Ovary (tissue), 10 donors: ENCODE measurements at places on chromosomes 7 and 10. TPM values are rescaled to one million over a fixed set of nuclear protein-coding genes. Genes with fewer than 3 reads are reported as not detected.
A peak's percentile ranks its signal among the peaks of the same experiment; 100 is the strongest.

GRCh38 chr7:17680026-17680425, 260.3 kb downstream of the SNX13 start:
- no peak for DNase-seq

DNA sequence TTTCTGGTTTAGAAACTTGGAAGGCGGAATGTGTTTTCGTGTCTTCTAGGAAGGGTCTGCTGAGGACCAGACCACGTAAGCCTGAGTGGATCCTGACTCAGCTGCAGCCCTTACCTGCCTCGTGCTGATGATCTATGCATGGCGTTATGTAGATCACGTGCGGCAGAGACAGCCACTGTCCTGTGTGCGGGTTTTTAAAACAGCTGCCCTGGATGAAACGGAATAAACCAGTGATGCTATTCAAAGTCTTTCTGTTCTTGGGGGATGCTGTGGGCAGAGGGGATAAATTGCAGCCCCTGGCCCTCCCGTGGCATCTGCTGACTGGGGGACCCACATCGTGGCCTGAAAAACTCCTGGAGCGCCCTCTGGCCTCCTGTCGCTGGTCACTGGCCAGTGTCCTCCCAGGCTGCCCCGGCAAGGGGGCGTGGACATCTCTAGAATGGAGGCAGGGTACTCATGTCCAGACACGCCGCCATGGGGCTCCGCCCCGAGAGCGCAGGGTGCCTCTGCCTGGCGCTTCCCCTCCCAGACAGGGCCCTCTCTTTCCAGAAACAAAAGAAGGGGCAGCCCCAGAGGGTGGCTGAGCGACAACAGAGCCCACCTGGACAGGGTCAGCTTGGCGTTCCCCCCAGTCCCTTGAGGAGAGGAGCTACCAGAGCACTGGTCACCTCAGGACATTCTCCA, 13.2 kb downstream of the ALKBH4 start:
- no peak for DNase-seq

DNA sequence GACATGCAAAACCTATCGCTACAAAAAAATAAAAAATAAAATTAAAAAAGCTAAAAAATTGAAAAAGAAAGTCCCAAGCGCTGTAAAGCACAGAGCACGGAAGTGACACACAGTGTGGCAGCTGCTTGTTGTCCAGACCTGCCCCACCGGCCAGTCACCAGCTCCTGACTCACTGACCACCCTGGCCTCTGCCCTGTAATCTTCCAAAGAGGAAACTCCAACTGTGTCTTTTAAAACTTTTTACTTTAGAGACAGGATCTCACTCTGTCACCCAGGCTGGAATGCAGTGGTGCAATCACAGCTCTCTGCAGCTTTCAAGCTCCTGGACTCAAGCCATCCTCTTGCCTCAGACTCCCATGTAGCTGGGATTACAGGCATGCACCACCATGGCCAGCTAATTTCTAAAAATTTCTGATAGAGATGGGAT, 23.6 kb downstream of the GNA12 start:
- peak; percentile 89 for DNase-seq

DNA sequence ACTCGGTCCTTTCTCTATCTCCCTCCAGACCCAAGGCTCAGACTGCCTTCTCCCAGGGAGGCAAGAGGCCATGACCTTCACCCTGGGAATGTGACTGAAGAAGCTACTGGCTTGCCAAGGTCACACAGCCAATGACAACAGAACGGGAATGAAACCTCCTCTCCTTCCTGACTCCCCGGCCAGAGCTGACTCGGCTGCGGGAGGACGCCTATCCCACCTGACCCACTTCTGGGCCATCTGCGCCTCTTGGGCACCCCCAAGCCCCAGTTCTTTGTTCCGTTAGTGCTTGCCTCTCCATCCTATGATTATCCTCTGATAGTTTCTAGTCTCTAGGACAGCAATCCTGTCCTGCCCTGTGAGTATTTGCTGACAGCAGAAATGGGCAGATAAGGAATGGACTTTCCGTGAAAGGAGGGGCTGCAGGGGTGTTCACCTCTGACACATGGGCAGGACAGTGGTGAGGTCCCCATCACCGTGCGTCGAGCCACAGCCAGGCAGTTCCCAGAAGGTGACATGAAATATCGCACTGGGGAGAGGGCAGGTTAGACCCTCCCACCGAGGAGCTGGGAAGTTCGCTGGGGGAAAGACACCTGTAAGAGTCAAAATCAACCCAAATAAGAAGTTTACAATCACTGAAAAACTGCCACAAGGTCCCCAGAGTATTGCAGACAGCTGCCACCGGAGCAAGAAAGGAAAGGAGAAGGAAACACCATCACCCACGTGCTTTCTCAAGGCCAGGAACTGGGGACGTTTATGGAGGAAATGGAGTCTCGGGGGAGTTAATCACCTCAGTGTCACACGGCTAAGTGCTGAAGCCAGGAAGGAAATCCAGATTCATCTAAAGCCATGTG, 63.0 kb downstream of the INSIG1 start:
- DNase-seq, result no peak

DNA sequence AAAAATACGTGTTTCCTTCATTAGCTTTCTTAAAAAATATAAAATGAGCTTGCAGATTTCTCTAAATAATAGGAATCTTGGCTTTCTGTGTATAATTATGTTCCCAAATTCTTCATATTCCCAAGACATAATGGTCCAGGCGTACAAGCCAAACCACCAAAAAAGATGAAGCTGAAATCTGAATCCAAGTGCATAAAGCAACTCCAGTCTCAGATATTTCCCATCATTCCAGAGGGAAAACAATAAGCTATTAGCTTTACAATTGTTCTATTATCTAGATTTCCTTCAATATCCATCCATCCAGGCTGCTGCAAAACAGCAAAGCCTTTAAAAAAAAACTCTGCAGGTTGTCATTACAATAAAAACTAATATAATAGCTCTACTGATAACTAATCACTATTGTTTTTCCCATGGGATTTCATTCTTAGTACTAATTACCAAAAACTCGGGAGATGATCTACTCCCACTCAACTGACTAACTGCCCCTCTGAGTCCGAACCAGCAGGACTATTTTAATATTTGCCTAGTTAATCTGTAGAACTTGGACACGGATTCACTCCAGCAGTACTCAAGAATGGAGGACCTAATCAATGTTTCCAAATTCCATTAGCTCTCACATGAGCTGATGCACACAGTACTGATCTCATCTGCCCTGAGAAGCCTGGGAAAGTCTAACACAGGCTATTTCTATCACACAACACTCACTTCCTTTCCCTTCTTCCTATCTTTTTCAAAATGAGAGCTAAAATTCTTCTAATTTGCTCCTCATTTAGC, 108.9 kb upstream of the ASAH2 start:
- no peak for DNase-seq

- peak; percentile 23 for DNase-seq
Measured at GRCh38 chr10:122503012-122503411, 41.7 kb downstream of the HTRA1 start.

DNA sequence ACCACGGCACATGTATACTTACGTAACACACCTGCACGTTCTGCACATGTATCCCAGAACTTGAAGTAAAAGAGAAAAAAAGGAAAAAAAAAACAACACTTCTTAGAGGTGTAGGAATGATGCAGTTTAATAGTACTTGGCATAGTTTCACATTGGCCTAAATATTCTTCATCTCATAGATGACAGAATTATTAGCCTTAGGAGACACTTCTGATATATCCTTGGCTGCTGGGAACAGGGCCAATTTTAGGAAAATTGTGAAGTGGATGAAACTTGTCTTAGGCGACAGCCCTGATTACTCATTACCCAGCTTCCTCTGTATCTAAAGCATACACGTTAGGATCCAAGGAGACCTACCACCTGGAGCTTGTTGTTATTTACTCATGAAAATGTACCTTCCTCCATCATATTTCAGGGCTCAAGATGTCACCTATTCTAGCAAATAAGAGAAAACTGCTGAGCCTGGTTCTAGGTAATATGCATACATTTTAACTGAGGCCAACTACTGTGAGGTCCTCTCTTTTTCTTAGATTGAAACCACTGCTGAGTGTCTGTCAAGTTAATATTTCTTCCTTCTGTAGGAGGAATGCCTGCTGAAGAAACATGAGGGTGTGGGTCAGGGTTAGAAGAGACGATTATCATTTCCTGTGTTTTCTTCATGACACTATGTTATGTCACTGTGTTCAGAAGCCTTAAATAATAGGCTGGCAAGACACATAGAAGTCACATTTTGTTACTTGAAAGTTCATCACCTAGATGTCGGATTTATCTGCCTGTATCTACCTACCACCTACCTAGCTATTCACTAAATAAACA, 44.3 kb downstream of the CPED1 start:
- DNase-seq, result no peak

DNA sequence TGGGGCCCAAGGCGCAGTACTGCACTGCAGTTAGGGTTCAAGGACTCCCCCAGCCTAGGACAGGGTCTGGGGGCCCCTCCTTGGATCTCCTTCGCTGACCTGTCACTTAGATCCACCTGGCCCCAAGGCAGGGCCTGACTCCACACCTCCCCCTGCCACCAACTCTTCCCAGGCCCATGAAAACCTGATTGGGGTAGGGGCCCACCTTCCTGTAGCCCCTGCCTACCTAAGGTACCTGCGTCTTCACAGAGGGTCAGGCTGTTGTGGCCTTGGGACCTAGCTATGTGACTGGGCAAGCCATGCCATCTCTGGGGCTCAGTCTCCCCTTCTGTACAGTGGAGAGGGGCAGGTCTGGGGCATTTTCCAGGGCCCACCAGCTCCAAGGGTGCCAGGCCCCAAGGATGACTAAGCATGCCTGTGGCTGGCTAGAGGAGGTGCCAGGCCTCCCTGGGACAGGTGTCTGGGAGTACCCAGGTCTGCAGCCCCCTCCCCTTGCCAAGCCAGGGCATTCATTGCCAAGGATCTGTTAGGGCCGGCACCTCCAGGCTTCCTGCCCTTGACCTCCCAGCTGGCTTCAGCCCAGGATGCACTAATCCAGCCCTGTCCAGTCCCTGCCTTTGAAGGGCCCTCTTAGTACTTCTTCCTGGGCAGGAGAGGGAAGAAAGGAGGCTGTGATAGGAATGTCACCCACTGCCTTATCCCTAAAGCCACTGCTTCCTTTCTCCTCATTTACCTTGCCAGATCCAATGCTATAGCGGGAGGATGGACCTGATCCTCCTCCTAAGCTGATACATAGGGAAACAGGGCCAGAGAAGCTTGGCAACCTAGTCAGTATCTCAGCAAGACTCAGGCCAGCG, 1.3 kb downstream of the LIMK1 start:
- peak; percentile 58 for DNase-seq

- DNase-seq, result no peak
Measured at GRCh38 chr10:131938681-131939080, 37.9 kb downstream of the PPP2R2D start.

- peak; percentile 26 for DNase-seq
Measured at GRCh38 chr7:51366930-51367613, 50.5 kb upstream of the COBL start.

- no peak for DNase-seq
Measured at GRCh38 chr7:1223196-1223981, 9.3 kb upstream of the UNCX start.

DNA sequence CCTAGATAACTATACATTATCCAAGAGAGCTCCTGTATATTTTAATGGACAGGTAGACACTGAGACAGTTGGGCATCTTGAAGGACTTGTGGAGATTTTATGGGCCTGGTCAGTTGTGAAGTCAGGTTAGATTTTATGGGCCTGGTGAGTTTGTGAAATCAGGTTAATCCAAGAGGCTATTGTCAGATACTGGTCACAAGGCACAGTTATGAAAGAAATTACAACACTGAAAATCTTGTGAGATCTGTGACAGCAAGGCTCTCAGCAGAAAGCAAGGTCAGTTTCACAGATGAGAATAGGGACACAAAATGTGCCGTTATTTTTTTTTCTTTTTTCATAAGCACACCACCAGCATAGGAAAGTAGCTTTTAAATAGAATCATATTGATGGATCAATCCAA, 167.6 kb downstream of the VTI1A start:
- DNase-seq, result no peak

DNA sequence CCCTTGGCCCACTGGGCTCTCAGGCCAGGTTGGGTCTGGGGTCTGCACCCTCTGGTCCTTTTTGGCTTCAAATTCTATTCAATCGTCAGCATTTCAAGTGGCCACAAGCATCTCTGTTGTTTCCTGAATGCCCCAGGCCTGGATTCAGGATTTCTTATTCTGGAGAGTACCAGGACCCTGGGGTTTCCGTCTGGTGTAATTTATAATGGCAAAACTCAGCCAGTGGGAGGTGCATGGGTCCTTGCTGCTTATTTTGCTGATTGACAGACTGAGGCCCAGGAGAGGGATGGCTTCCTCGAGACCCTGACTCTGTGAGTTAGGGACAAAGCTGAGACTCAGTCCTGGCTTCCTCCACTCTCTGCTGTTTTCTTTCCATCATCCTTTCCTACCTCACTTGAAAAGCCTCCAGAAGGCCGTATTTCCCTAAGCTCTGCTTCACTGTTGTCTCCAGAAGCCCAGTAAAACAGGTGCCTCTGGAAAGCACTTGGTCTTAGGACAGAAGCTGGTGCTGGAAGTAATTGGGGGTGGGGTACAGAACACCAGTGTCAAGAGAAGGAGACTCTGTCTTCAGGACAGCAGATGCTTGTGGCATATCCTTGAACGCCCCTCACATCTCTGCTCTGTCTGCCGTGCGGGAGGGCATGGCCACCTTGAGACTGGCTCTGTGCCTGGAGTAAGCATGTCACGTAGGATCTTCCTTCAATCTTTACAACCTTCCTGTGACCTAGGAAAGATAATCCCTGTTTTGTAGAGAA, 39.4 kb upstream of the SH2D4B start:
- no peak for DNase-seq

GRCh38 chr10:130136226-130137089, at the start of gene GLRX3:
GLRX3 (plus strand) TSS chr10:130136391; CDS start chr10:130136421, 30 bp downstream.
- DNase-seq, result peak; percentile 92

GRCh38 chr7:79453266-79453557, 255 bp downstream of the MAGI2 start:
- DNase-seq, result no peak

GRCh38 chr10:112490545-112490944, 43.5 kb downstream of the VTI1A start:
- DNase-seq, result no peak

The OR13A1 gene
- not detected for total RNA-seq

The NUP42 gene
- 25.9 TPM for total RNA-seq

The OPN1SW gene
- total RNA-seq, result not detected

The NODAL gene
- not detected for total RNA-seq

The RSPH10B2 gene
- total RNA-seq, result 0.71 TPM

The ATG9B gene
- 0.40 TPM for total RNA-seq

The TSPAN33 gene
- total RNA-seq, result 6.0 TPM

The SLC16A9 gene
- total RNA-seq, result 19.7 TPM

The FAM13C gene
- 35.2 TPM for total RNA-seq
